ENCODE measurements at places on chromosomes 1 and 21. TPM values are rescaled to one million over a fixed set of nuclear protein-coding genes. Genes with fewer than 3 reads are reported as not detected.

DNA sequence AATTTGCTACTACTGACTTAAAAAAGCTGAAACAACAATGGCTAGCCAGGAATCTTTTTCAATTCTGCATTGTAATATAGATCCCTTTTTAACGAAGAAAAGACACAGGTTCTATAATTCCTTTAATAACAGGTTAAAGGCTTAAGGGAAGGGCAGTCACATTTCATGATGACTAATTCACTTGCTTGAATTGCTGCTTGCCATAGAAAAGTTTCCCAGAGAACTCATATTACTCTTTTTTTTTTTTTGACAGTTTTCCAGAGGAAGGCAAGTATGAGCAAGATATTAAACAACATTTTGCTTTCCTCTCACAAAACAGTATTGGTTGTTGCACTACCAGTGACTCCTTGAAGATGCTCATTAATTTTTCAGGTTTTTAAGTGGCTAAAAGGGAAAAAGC lies 60.9 kb downstream of the IL23R start:
- no peak for DNase-seq
- peaks cover 7% of the 10 kb centered on the region for H3K36me3 ChIP-seq
- H3K4me3 ChIP-seq, result no peak overlapping the region
- no peak overlapping the region for H3K27ac ChIP-seq
- no peaks in the 10 kb centered on the region for H3K4me1 ChIP-seq
- no peaks in the 10 kb centered on the region for H3K27me3 ChIP-seq

- H3K27ac ChIP-seq, result no peak overlapping the region
- no peaks in the 10 kb centered on the region for H3K27me3 ChIP-seq
- H3K36me3 ChIP-seq, result peaks cover 12% of the 10 kb centered on the region
- DNase-seq, result no peak
- no peak overlapping the region for H3K4me3 ChIP-seq
Observed at GRCh38 chr1:219731771-219732170, 118.9 kb upstream of the ZC3H11B start.

DNA sequence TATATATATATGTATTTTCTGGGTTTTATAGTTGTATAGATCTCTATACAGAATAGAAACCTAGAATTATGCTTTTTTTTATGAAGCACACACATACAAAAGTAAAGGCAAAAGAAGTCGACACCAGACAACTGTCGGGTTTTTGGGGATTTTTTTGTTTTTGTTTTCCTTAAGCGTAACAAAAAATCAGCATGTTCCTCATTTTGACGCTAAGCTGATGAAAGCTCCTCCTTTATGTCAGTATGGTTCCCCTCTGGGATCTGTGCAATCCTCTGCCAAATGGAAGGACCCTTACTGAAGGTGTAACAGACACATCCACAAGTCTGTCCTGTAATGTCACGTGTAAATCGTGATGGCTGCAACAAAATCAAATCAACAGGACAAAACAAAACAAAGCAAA lies 226.2 kb downstream of the RHOU start:
- no peaks in the 10 kb centered on the region for H3K27me3 ChIP-seq
- H3K4me3 ChIP-seq, result no peak overlapping the region
- no peaks in the 10 kb centered on the region for H3K36me3 ChIP-seq

DNA sequence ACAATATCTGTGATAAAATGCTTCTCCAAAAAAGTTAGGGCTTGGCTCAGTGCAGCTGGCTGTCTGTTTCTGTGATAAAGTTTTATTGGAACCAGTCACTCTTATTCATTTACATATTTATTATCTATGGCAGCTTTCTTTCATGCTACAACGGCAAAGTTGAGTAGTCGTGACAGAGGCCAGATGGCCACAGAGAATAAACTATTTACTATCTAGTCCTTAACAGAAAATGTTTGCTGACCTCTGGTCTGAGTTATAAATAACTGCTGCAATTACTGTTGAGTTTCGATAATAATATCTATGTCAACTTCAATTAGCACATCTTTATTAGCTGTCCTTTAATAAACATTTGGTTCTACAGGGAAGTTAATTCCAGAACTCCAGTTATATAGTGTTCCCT lies 180.2 kb upstream of the RUNX1 start:
- peaks cover 8% of the 10 kb centered on the region for H3K4me1 ChIP-seq
- no peaks in the 10 kb centered on the region for H3K27me3 ChIP-seq
- H3K4me3 ChIP-seq, result no peak overlapping the region
- H3K36me3 ChIP-seq, result no peaks in the 10 kb centered on the region
- no peak for DNase-seq

DNA sequence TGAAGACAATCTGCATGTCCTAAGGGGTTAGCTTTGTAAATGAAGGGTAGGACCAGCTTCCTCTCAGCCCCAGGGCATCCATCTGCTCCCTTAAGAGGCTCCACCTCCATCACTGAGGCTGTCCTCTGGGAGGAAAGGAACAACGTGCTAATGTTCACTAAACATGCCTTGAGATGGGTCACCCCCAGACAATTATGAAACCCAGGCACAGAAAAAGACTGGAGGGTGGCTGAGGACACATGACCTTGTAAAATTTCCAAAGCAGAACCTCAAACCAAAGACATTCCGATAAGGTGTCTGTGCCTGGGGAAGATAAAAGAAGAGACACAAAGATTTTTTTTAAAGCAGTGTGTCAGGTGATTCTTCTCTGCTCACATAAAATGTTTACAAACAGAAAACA lies 37.6 kb upstream of the ZNF124 start:
- DNase-seq, result peak; percentile 40
- H3K4me3 ChIP-seq, result peak overlapping the region; percentile 89
- H3K27ac ChIP-seq, result no peak overlapping the region
- peaks cover 13% of the 10 kb centered on the region for H3K36me3 ChIP-seq

DNA sequence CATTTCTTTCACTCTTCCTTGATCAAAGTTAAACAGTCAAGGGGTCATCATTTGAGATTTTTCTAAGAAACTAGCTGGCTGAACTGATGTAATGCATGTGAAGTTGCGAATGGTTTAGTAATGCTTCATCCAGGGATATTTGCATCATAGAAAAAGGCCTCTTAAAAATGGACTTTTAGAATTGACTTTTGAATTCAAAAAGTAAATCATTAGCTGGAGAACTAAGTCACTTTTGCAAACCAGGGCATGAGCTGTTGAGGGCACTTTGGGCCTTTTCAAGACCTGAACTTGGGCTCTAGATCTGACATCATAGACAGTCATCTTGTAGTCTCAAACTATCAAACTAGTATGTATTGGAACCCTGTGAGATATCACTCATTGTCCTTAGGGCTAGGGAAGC lies 85.0 kb downstream of the GRIK1 start:
- no peak overlapping the region for H3K4me3 ChIP-seq
- no peak for DNase-seq
- no peaks in the 10 kb centered on the region for H3K27me3 ChIP-seq

DNA sequence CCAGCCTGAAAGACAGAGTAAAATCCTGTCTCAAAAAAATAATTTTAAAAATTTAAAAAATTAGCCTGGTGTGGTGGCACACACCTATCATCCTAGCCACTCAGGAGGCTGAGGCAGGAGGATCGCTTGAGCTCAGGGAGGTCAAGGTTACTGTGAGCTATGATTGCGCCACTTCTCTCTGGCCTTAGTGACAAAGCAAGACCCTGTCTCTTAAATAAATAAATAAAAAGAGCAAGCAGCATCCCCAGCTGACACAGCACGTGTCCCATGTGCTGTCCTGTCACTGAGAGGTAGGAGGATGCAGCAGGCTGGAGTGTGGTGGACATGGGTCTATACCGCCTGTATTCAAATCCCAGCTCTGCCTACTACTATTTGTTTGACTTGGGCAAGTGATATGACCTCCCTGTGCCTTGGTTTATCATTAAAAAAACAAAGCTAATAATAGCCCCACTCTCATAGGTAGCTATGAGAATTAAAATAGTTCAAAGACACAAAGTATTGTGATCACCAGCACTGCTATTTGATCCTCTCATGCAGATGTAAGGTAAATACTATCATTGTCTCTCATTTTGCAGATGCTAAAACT lies 22.2 kb upstream of the ECE1 start:
- no peaks in the 10 kb centered on the region for H3K27me3 ChIP-seq
- peaks cover 3% of the 10 kb centered on the region for H3K36me3 ChIP-seq
- no peak overlapping the region for H3K27ac ChIP-seq

GRCh38 chr1:117093091-117093534 lies 28.4 kb downstream of the TRIM45 start:
- peak; percentile 50 for DNase-seq
- peak overlapping the region; percentile 41 for H3K27ac ChIP-seq

DNA sequence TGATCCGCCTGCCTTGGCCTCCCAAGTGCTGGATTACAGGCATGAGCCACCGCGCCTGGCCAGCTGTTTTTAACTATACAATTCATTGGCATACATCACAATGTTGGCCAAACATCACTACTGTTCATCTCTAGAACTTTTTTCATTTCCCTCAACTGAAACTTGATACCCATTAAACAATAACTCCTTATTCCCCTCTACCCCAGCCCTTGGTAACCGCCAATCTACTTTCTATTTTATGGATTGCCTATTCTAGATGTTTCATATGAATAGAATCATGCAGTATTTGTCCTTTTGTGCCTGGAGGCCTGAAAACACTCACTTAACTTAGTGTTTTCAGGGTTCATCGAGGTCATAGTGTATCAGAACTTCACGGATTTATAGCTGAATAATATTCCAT lies 16.2 kb downstream of the BTF3L4 start:
- no peak overlapping the region for H3K27ac ChIP-seq
- peaks cover 60% of the 10 kb centered on the region for H3K36me3 ChIP-seq
- H3K27me3 ChIP-seq, result no peaks in the 10 kb centered on the region
- DNase-seq, result no peak

- H3K36me3 ChIP-seq, result peaks cover 6% of the 10 kb centered on the region
- DNase-seq, result peak; percentile 66
- no peaks in the 10 kb centered on the region for H3K4me1 ChIP-seq
- H3K27me3 ChIP-seq, result 0 out of 2 replicates have a peak, but pooled peaks cover 2% of the 10 kb centered on the region
- no peak overlapping the region for H3K27ac ChIP-seq
Observed at GRCh38 chr1:165287329-165287728, 69.2 kb downstream of the LMX1A start.

GRCh38 chr21:36079010-36079649 lies 9.3 kb downstream of the CBR1 start:
- peaks cover 1% of the 10 kb centered on the region for H3K36me3 ChIP-seq
- no peaks in the 10 kb centered on the region for H3K27me3 ChIP-seq
- H3K27ac ChIP-seq, result no peak overlapping the region
- H3K4me3 ChIP-seq, result no peak overlapping the region
- no peak for DNase-seq
- peaks cover 3% of the 10 kb centered on the region for H3K4me1 ChIP-seq

DNA sequence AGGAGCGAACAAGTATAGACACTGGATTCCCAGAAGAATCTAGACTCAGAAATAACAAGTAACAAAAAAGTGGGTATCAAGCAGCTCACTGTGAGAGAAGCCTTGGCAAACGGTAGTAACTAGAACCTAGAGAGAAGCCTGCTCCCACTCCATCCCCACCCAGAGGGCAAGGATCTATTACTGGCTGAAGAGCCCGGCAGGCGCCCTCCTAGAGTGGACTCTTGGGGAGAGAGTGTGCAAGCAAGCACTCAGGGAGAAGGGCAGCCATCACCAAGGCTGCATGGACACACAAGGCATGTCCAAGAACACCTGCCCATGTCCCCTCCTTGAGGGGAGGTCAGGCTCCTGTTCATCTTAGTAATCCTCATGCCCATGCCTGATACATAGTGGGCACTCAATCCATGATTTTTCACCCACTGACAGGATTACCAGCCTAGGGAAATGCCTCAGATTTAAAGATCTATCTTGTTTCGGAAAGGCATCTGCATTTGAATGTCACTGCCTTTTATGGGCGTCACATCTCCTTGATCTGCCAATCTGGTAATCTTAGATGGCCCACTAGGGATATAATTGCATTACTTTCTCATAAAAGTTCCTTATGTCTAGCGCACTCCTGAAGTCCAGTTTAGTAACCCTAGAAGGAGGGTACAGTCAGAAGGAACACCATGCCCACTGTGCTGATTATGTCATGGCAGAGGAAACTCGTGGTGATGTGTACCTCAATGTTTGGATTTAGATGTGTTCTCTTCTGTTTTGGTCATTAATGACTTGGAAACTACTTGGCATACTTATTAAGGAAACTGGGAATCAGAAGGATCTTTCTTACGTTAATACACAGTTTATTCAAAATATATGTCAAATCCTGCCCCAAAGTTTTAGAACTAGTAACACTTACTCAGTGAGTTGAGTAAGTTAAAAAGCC lies 14.4 kb downstream of the CNN3 start:
- H3K4me3 ChIP-seq, result no peak overlapping the region
- H3K27me3 ChIP-seq, result no peaks in the 10 kb centered on the region
- H3K36me3 ChIP-seq, result peaks cover 37% of the 10 kb centered on the region
- no peak for DNase-seq
- H3K27ac ChIP-seq, result no peak overlapping the region

DNA sequence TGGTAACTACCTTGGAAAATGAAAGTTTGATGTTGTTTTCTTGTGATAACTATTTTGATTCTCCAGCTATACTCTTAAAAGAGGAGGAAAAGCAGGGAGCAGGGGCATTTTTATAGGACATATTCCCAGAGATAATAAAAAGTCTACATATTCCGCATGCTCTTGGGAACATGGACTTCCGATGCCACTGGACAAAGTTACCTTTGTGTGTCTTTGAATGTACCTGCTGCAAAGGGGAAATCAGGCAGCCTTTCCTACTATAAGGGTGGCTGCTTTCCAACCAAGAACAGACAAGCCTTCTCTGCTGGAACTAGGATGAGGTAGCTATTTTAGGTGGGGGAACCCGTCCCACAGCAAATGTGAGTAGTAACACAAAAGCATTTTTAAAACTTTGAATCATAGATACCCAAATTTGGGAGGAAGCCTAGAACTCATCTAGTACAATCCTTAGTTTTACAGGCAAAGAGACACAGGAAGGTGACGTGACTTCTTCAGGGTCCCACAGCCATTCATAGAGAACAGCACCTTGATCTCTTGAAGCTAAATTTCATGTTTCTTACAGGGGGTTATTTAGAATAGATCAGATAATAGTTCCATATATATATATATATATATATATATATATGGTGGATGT lies 179.9 kb downstream of the FASLG start:
- H3K36me3 ChIP-seq, result no peaks in the 10 kb centered on the region
- no peak overlapping the region for H3K4me3 ChIP-seq
- H3K27ac ChIP-seq, result no peak overlapping the region
- no peak for DNase-seq
- H3K27me3 ChIP-seq, result no peaks in the 10 kb centered on the region

The CFHR5 gene
- total RNA-seq, result not detected

The AMY1C gene
- total RNA-seq, result not detected

The PCAT6 gene
- 6.4 TPM for total RNA-seq

The ATP1A1 gene
- 232 TPM for total RNA-seq

The SYCP1 gene
- not detected for total RNA-seq

The CAP1 gene
- total RNA-seq, result 255 TPM

The OR2L13 gene
- not detected for total RNA-seq

The ADGRB2 gene
- total RNA-seq, result 10.7 TPM

The ADAMTS1 gene
- total RNA-seq, result 17.8 TPM

The PSRC1 gene
- total RNA-seq, result 63.0 TPM
